ENCODE measurements at places on chromosomes 6 and 20.

- DNase-seq: peak; percentile 74
Measured at GRCh38 chr6:7389162-7389450, 436 bp downstream of the CAGE1 start.

DNA sequence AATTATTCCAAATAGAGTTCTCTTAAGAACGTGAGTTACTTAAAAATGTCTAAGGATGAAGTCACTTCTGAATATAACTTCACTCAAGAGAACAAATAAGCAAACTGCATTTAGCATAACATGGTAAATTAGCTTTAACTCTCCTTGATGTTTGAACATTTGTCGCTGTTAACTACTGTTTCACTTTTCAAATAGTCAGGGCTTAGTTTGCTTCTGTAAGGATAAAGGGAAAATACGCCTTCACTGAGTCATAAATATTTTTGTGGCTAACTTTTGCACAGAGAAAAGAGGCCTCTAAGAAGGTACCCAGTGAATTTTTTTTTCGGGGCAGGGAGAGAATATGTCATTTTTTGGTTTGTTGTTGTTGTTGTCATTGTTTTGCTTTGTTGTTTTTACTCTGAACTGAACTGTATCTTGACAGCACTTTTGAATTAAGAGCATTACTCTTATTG lies 8.1 kb downstream of the PTPN1 start:
- no peak for DNase-seq

- DNase-seq: no peak
Measured at GRCh38 chr6:35419417-35419816, 32.7 kb upstream of the FANCE start.

DNA sequence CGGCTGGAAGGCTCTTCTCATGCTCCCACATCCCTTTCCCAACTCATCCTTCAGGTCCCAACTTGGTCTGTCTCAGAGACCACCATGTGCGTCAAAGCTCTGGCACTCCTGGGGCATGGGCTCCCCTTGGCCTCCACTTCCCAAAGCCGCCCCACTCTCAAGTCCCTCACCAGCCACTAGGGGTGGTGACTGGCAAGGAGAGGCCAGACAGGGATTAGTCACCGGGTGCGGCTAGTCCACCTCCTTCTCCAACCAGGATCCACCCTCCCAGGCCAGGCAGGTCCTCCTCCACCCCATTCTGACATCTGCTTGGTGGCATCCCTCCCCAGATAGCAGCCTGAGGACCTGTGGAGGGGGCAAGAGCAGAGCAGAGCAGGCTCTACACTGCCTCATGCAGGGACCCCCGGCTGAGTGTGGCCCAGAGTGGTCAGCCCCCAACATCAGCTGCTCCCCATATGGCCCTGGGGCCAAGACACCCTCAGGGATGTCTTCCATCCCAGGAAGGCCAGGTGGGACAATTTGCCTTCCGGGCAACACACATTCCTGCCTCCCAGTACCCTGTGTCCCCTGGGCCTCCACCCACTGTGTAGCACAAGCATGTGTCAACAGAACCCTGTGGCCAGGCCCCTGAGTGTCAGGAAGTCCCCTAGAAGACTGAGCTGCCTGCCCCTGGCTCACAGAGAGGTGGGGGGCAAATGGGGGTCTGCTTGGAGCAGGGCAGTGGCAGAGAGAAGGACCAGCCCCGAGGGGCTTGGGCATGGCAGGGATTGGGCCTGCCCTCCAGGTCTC lies 29.2 kb downstream of the YTHDF1 start:
- no peak for DNase-seq

DNA sequence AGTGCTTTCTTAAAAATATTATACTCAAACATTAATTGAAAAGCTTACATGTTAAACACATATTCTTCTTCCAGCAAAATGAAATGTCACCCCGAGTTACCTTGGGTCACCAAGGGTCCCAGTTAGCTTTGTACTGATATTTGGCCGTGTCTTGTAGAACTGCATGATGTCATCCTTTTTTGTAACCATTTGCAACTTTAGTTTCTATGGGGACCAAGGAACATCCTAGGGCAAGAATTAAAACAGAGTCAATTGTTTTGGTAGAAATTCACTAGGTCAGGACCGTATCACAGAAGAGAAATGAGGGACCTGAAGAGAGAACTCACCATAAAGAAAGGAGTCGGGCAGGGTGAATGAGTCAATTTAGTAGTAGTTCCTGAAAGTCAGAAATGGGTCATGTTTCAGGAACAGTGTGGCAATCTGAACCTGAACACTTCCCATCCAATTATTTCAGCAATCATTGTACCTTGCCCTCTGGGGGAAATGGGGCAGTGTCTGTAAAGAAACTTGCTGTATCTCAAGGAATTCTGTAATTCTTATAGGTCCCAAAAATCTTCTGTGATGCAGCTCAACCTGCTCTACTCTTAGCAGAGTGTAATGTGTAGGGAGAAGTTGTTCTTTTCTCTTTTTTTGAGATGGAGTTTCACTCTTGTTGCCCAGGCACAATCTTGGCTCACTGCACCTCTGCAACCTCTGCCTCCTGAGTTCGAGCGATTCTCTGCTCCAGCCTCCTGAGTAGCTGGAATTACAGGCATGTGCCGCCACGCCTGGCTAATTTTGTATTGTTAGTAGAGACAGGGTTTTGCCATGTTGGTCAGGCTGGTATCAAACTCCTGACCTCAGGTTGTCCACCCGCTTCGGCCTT lies 5.3 kb upstream of the AKAP7 start:
- no peak for DNase-seq
